ENCODE measurements at places on chromosomes 3 and 15. TPM values are rescaled to one million over a fixed set of nuclear protein-coding genes. Genes with fewer than 3 reads are reported as not detected.

BTLA gene
- total RNA-seq: 0.86 TPM

GRCh38 chr15:65171428-65171827 is 13.7 kb downstream of the CLPX start:
- no peak overlapping the region for H3K27ac ChIP-seq
- no peaks in the 10 kb centered on the region for H3K27me3 ChIP-seq
- peaks cover 82% of the 10 kb centered on the region for H3K36me3 ChIP-seq
- H3K4me3 ChIP-seq: no peak overlapping the region

GNAT1 gene
- not detected for total RNA-seq

DNA sequence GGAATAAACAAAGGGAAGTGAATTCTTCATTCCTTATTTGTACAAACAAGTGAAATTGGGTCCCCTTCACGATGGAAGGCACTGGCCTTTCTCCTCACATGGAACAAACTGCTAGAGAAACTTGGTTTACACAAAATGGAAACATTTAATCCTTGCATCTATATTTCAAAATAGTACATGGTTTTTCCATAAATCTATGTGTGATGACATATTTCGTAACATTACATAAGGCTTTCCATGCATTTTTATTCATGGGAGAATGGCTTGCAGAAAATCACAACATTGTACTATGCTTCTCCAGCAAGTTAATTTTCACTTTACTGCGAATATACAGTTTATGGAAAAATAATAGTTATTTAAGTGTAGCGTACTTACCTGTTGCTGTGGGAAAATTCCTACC is 81.0 kb upstream of the CDIN1 start:
- H3K27ac ChIP-seq: no peak overlapping the region
- DNase-seq: no peak
- no peaks in the 10 kb centered on the region for H3K4me1 ChIP-seq
- H3K4me3 ChIP-seq: no peak overlapping the region
- no peaks in the 10 kb centered on the region for H3K27me3 ChIP-seq

DNA sequence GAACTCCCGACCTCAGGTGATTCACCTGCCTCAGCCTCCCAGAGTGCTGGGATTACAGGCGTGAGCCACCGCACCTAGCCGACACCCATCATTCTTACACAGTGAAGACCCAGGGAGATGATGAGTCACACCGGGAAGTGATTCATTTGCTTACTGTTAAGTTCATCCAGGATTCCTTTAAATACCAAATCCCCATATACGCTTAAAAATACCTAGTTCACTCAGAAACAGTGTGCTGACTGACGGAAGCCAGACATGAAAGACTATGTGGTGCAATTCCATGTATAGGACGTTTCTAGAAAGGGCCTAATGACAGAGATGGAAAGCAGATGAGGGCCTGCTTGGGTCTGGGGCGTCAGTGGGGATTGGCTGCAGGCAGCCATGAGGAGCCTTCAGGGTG is 75.2 kb downstream of the APBA2 start:
- no peaks in the 10 kb centered on the region for H3K36me3 ChIP-seq
- H3K27ac ChIP-seq: no peak overlapping the region
- no peaks in the 10 kb centered on the region for H3K27me3 ChIP-seq
- no peak for DNase-seq
- no peak overlapping the region for H3K4me3 ChIP-seq

DNA sequence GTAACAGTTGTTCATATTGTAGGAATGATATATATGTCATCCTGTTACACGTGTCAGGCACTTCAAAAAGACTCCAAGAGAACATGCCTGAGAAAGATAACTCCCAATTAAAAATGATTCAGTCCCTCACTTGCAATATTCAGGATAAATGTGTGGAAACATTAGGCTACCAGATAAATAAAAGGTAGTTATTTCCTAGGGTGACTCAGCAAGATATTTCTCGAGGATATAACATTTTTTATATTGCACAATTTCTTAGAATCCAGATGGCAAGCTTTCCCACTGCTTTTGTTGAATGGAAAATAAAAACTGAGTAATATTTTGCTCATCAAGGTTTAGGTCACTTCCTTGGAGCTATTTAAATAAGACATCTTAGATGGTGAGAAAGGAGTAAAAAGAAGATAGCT is 181.4 kb downstream of the GAP43 start:
- DNase-seq: no peak
- no peaks in the 10 kb centered on the region for H3K4me1 ChIP-seq
- no peaks in the 10 kb centered on the region for H3K27me3 ChIP-seq
- H3K4me3 ChIP-seq: no peak overlapping the region
- no peaks in the 10 kb centered on the region for H3K36me3 ChIP-seq

PSMA4 gene
- 130 TPM for total RNA-seq

C3orf20 gene
- total RNA-seq: not detected

- no peaks in the 10 kb centered on the region for H3K27me3 ChIP-seq
- H3K36me3 ChIP-seq: no peaks in the 10 kb centered on the region
- no peak for DNase-seq
- H3K4me3 ChIP-seq: no peak overlapping the region
- no peaks in the 10 kb centered on the region for H3K4me1 ChIP-seq
Measured at GRCh38 chr3:62558549-62559112, 185.3 kb upstream of the FEZF2 start.

- H3K4me3 ChIP-seq: no peak overlapping the region
- H3K27me3 ChIP-seq: no peaks in the 10 kb centered on the region
- no peak overlapping the region for H3K27ac ChIP-seq
- DNase-seq: no peak
- peaks cover 23% of the 10 kb centered on the region for H3K4me1 ChIP-seq
Measured at GRCh38 chr3:107604057-107604822, 81.5 kb downstream of the BBX start.

DNA sequence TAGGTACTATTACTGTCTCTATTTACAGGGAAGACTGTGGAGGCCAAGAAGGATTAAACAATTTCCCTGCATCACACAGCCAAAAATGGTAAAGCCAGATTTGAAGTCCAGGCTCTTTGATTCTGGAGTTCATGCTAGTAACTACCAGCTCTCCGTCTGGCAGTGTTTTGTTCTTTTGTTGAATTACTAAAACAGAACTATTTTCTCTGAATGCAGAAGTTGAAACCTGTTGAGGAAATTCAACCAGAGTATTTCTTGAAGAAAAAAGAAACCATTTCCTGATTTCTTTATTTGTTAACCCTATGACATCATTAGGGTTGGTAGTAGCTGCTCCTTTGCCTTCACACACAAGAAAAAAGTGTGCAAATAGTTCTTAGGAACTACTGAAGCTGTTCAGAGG is 34.3 kb downstream of the CRTC3 start:
- peaks cover 81% of the 10 kb centered on the region for H3K4me1 ChIP-seq
- no peaks in the 10 kb centered on the region for H3K27me3 ChIP-seq
- H3K27ac ChIP-seq: peak overlapping the region; percentile 70
- H3K4me3 ChIP-seq: no peak overlapping the region

ACP3 gene
- total RNA-seq: 19.9 TPM

DNA sequence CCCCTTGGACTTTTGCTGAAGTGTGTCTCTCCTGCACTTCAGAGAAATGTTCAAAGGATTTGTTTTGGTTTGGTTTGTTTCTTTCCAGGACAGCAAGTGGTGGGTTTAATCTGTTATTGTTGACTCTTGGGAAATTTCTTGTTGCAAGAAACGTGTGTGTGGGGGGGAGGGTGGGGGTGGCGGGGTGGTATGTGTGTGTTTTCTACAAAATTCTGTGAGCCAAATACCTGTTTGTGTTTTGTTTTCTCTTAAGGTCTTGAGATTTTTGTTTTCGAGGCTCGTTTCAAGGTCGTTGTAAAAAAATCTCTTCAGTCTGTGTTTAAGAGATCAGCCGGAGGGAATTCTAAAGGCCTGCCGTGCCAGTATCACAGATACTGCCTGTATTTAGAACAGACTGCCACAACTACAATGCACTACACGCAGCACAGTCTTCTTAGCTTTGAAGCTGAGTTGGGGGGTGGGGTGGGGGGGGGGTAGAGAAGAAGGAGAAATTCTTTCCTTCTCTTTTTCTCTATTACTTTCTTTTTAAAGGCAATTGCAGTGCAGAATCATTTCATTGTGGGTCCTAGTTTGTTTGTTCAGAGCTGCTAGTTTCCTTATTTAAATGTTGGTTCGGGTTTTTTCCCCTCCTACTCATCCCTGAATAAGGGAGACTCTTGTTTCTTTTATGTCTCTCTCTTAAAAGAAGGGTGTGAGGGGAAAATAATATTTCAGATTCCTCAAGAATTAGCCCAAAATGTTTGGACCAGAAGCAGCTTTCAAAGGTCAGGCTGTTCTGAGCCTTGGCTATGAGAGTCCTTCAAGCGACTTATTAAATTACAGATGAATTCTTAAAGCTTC is 1.4 kb upstream of the BCL6 start:
- no peaks in the 10 kb centered on the region for H3K27me3 ChIP-seq
- H3K36me3 ChIP-seq: no peaks in the 10 kb centered on the region
- H3K4me1 ChIP-seq: peaks cover 55% of the 10 kb centered on the region
- H3K4me3 ChIP-seq: peak overlapping the region; percentile 69
- peak overlapping the region; percentile 99 for H3K27ac ChIP-seq

C15orf61 gene
- total RNA-seq: 7.2 TPM

ACAN gene
- 0.12 TPM for total RNA-seq

SCG5 gene
- total RNA-seq: 0.65 TPM

MAP1A gene
- 7.1 TPM for total RNA-seq

DNA sequence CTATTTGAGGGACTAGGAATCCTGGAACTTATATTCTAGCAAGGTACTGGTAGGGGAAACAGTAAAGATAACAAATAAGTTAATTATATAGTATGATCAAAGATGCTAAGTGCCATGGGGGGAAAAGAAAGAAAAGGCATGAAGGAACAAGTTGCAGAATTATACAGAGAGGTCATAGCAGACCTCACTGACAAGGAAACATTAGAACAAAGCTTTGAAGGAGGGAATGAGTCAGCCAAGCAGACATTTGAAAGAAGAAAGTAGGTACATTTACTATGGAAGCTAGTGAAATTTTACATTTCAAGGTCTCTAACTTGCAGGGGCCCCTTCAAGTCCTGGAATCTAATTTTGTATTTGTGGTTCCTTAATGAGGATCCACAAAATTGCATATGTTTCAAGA is 57.2 kb upstream of the TIPARP start:
- no peaks in the 10 kb centered on the region for H3K36me3 ChIP-seq
- peaks cover 15% of the 10 kb centered on the region for H3K4me1 ChIP-seq
- no peak for DNase-seq
- no peaks in the 10 kb centered on the region for H3K27me3 ChIP-seq

DNA sequence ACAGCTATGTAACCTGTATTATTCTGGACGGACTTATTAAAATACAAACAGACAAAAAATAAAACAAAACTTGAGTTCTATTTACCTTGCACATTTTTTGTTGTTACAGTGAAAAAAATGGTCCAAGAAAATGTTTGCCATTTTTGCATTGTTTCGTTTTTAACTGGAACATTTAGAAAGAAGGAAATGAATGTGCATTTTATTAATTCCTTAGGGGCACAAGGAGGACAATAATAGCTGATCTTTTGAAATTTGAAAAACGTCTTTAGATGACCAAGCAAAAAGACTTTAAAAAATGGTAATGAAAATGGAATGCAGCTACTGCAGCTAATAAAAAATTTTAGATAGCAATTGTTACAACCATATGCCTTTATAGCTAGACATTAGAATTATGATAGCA is 17.1 kb downstream of the LMOD3 start:
- H3K27me3 ChIP-seq: no peaks in the 10 kb centered on the region
- no peak overlapping the region for H3K4me3 ChIP-seq
- H3K27ac ChIP-seq: no peak overlapping the region
- H3K36me3 ChIP-seq: peaks cover 56% of the 10 kb centered on the region
- DNase-seq: no peak
- peaks cover 14% of the 10 kb centered on the region for H3K4me1 ChIP-seq

SCG3 gene
- 0.18 TPM for total RNA-seq

DNA sequence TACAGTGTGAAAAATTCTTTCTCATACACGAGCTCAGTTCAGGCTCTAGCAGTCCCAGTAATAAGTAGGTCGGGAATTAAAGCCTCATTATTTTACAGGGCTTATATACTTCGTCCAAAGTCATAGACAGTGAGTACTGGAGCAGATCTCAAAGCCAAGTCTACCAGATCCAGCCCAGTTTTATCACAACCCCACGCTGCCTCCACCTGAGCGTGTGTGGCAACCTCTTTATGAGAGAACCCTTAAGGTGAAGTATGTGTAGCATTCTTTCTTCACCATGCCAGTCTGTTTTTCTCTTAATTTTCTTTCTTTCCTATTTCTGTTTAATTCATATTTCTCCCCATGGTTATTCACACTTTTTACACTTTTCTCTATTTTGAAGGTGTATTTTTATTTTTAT is 574.6 kb upstream of the ARPP21 start:
- no peak for DNase-seq
- no peaks in the 10 kb centered on the region for H3K36me3 ChIP-seq
- H3K27ac ChIP-seq: no peak overlapping the region
- H3K4me1 ChIP-seq: no peaks in the 10 kb centered on the region
- H3K27me3 ChIP-seq: no peaks in the 10 kb centered on the region

ALCAM gene
- total RNA-seq: 174 TPM

GRCh38 chr3:39961230-39961629 is 151.8 kb downstream of the MYRIP start:
- H3K36me3 ChIP-seq: no peaks in the 10 kb centered on the region
- peak overlapping the region; percentile 56 for H3K27ac ChIP-seq
- H3K27me3 ChIP-seq: no peaks in the 10 kb centered on the region
- no peak for DNase-seq
- H3K4me1 ChIP-seq: peaks cover 14% of the 10 kb centered on the region

DNA sequence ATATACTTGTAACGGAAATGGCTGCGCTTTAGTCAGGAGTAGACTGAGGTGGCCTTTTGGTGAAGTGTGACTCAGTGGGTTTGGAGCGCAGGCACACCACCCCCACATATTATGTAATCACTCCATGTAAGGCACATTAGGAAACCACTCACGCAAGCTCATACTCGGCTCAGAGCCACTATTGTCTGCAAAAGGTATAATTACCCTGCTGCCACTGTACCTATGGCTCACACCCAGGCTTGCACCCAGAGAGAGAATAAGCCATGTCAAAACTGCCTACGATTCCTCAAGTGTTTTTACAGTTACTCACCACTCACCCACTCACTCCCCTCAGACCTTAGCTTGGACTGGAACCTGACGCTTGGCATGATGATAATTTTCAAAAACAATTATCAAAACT is 611.9 kb upstream of the CCDC54 start:
- no peaks in the 10 kb centered on the region for H3K36me3 ChIP-seq
- no peaks in the 10 kb centered on the region for H3K27me3 ChIP-seq
- H3K27ac ChIP-seq: no peak overlapping the region
- no peaks in the 10 kb centered on the region for H3K4me1 ChIP-seq
- DNase-seq: no peak

CNTN6 gene
- 10.3 TPM for total RNA-seq

CFAP20DC gene
- total RNA-seq: 0.71 TPM

CADM2 gene
- total RNA-seq: 0.83 TPM

Measured in lower lobe of right lung (tissue), 2 donors.